ENCODE measurements at places on chromosomes 5 and 9.

DNA sequence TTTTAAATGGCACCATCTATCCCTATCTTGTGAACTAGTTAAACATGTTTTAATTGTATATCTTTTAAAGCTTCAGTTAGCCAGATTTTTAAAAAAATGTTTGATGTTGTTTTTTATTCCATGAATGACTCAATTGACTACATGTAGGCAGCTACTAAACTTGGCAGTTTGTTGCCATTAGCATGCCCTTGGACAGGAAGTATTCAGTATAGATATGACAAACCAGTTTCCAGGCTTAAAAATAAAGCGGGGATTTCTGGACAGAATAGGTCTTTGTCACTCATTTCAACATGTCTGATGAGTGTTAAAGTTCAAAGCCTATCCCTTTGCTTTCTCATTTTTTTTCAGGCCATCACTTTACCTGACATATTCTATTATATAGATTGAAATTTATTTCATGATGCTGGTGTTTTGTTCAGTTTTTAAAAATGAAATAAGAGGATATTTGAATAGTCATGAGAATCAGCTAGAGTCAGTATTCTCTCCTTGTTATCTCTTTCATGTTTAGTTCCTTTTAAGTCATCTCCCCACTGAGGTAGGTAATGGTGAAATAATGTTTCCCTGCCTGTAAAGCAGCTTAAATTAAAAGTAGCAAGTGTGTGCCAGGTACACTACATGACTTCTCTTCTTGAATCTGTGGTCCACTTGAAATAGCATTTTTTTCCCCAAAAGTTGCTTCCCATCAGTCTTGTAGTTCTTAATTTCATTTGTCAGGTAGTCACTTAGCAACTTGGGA is 11.9 kb downstream of the TNFAIP8 start:
- no peak for DNase-seq

DNA sequence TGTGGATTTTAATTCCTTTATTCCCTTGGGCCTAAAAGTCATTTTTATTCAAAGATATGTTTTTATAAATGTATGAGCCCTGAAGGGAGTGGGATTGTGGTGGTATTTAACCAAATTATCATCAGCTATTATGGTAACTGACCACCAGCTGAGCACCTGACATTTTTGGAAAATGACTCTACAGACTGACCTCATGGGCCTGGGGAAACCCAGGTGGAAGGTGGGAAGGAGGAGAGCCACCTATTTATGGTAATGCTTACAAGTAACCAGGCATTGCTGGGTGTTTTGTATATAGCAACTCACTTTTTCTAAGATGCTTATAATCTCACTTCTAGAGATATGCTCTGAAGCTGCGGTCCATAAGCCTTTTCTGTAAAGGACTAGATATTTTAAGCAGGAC is 22.3 kb upstream of the NFIB start:
- no peak for DNase-seq

DNA sequence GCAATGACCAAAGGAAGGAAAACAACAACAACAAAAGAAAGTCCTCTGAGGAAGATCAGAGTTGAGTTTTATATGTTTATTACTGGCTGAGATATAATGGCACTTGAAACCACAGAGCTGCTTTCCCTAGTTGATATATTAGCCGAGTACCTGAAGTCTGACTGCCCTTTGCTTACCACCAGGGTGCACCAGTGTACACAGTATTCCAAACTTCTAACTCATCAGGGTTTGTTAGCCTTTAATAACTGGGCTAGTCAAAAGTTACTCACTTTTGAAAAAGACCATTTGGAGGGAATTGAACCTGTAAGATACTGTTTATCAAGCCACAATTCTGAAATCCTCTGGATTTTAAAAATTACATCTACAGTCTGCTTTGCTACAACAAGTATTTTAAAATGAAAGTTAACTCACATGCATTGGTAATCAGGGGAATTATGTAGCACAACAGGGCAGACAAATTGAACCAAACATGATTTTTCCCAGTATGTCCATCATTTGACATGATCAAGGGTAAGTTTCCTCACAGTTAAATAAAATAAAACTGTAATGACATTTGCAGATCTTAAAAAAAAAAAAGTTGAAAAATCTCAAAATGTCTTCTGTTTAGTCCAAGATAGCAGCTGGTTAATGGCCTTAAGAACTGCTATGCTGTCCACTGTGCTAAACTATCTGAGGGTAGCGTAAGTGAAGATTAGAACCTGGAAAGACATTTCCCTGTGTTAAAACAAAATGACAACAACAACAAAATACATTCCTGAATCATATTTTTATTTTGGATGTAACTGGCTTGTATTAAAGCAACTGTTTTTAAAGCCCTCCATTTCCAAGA is 57.3 kb upstream of the C6 start:
- DNase-seq, result peak; percentile 39

DNA sequence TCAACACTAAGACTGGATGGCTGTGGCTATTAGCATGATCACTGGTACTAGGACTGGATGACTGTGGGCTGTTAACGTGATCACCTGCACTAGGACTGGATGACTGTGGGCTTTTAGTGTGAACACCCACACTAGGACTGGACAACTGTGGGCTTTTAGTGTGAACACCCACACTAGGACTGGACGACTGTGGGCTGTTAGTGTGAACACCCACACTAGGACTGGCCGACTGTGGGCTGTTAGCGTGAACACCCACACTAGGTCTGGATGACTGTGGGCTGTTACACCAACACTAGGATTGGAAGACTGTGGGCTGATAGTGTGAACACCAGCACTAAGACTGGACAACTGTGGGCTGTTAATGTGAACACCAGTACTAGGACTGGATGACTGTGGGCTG is 329.2 kb downstream of the OSTF1 start:
- DNase-seq, result no peak

- DNase-seq, result peak; percentile 44
Observed at GRCh38 chr5:122906768-122907167, 61.4 kb downstream of the SNX24 start.

DNA sequence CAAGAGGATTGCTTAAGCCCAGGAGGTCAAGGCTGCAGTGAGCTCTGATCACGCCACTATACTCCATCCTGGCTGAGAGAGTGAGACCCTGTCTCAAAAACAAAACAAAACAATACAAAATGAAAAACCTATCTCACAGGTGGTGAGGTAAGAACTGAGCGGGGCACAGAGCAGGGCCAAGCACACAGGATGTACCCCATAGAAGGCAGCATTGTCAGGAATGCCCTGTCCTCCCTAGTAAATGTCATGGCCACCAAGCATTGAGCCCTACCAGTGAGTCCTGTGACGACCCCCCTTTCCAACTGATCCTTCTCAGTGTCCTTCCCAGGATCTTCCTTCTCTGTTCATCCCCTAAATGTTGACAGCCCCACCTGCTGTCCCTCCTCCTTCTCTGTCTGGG is 44.6 kb upstream of the ALDH1B1 start:
- no peak for DNase-seq

- peak; percentile 91 for DNase-seq
Observed at GRCh38 chr9:121074370-121075250, at the start of gene CNTRL. CNTRL (plus strand) TSS chr9:121074955; CDS start chr9:121088327, 13,372 bp downstream.

GRCh38 chr5:91030521-91031401 is 352.4 kb downstream of the ARRDC3 start:
- DNase-seq, result no peak

GRCh38 chr5:149957855-149958254 is 2.7 kb upstream of the SLC26A2 start:
- no peak for DNase-seq

- DNase-seq, result peak; percentile 49
Observed at GRCh38 chr9:18689921-18690320, 216.0 kb downstream of the ADAMTSL1 start.

DNA sequence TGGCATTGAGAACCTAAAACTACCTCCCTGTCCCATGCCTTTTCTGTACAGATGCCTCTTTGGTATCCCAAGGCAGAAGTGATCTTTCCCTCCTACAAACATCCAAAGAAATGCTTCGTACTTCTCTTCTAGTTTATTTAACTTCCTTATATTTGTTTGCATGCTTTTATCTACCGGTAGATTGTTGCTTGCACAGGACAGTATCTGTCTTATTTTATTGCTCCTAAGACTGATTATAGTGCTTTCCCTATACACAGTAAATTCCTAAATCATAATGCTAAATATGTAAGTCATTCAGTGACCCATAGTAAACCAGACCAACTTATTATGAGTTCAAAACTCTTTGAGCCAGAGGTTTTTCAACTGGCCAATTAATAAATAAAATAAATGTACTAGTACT is 156.9 kb downstream of the PRELID2 start:
- DNase-seq, result no peak

GRCh38 chr5:95087816-95088317 is 197.0 kb downstream of the MCTP1 start:
- DNase-seq, result peak; percentile 15

GRCh38 chr9:14186096-14186495 is 127.8 kb downstream of the NFIB start:
- DNase-seq, result no peak

- DNase-seq, result peak; percentile 68
Observed at GRCh38 chr9:127065592-127065991, 56.8 kb downstream of the ANGPTL2 start.

GRCh38 chr9:70580606-70581195 is 166.2 kb upstream of the KLF9 start:
- no peak for DNase-seq

- peak; percentile 72 for DNase-seq
Observed at GRCh38 chr5:72436796-72437471, 70.3 kb downstream of the ZNF366 start.

- no peak for DNase-seq
Observed at GRCh38 chr5:58076483-58077257, 383.2 kb downstream of the PLK2 start.

- DNase-seq, result no peak
Observed at GRCh38 chr5:35855187-35855586, 1.5 kb upstream of the IL7R start.

DNA sequence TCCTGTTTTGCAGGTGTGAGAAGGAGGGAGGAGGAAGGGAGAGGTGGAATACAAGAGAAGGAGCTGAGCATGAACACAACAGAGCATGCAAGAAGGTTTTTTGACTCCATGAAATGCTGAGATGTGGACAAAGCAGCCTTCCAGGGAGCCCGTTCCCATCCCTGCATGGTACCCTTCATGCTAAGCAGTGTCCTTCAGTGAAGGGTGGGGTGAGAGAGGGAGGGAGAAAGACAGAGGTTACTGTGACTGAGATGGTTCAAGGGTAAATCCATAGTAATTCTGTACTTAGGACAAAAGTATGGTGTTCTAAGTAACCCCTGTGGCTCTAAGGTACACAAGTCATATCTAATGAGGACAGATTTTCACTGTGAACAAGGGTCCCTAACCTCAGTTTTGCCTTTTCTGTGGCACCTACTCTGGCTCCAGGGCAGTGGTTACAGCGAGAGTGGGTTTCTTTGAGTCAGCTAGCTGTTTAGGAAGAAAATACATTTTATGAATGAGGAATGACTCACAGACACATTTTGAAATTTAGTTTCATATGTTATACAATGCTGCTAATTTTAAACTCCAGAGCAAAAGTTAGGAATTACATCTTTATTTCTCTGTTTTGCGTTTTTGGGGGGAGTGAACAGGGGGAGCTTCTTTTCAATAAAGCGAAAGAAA is 184.9 kb upstream of the SLC12A2 start:
- DNase-seq, result peak; percentile 32

- no peak for DNase-seq
Observed at GRCh38 chr9:6644346-6645104, 1.0 kb downstream of the GLDC start.

DNA sequence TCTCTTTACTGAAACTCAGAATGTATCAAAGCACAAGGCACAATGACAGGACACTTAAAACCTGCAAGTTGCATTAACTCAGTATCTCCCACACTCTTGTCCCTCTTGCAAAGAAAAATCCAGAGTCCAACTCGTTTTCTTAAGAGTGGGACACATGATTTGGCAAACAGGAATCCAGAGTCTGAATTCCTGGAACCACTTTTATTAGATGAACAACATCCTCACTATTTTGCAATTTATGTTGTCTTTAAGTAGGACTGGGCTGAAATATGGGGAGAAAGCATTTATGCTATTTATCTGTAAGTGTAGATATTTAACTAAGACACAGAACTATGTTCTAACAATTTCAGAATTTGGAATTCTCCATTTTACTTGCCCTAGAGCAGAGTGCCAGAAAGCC is 69.1 kb downstream of the ABCA1 start:
- peak; percentile 70 for DNase-seq

DNA sequence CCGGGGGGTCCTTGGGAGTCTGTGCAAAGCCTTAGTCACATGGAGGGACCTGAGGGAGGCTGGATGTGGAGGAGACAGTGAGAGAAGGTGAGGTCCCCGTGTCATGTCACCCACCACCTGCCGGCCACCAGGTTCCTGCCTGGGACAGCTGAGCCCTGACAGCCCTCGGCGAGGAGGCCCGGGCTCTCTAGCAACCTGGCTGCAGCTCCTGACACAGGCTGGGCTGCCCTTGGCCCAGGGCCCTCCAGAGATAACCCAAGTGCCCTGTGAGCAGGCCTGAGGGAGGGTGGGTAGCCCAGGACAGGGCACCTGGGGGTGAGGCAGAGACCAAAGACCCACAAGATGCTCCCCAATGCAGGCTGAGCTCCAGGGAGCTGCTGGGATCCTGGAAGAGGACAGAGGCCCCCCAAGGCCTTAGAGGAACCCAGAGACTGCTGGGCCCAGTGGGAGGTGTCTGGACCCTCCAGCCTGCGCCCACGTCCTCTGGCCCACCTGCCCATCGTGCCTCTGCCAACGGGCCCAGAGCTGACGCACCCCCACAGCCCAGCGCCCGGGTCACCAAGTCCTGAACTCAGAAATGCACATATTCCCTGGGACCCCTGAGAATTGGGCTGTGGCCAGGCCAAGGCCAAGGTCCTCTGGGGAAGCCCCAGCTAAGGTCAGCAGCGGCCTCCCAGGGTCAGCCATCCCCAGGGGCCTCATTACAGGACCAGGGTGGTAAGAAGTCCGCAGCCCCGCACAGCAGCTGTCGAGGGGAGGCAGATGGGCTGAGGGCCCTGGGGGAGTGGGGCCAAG is 8.8 kb upstream of the PTGDS start:
- DNase-seq, result no peak

DNA sequence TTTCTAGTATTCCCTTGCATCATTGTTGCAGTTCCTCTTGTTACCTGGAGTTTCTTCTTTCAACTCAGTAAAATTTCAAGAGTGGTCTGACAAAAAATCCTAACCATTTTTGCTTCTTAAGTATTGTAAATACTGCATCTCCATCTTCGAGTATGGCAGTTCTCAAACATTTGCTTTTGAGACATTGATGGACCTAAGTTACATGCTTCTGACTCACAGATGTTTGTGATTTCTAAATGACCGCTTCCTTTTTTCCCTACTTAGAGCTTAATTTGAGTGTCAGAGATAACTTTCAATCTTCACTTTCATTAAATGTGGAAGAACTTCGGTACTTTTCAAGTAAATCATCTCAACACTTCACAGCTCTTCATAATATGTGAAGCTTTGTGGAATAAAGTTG is 4.2 kb downstream of the UHRF2 start:
- DNase-seq, result no peak

- peak; percentile 89 for DNase-seq
Observed at GRCh38 chr9:136552117-136552703, 6.4 kb upstream of the NOTCH1 start.

- peak; percentile 61 for DNase-seq
Observed at GRCh38 chr5:56494300-56494731, 261.2 kb upstream of the ANKRD55 start.

- peak; percentile 31 for DNase-seq
Observed at GRCh38 chr9:73683862-73684591, 532.4 kb downstream of the ANXA1 start.
